H1 (cell line): ENCODE measurements at places on chromosomes 12 and 14.

DNA sequence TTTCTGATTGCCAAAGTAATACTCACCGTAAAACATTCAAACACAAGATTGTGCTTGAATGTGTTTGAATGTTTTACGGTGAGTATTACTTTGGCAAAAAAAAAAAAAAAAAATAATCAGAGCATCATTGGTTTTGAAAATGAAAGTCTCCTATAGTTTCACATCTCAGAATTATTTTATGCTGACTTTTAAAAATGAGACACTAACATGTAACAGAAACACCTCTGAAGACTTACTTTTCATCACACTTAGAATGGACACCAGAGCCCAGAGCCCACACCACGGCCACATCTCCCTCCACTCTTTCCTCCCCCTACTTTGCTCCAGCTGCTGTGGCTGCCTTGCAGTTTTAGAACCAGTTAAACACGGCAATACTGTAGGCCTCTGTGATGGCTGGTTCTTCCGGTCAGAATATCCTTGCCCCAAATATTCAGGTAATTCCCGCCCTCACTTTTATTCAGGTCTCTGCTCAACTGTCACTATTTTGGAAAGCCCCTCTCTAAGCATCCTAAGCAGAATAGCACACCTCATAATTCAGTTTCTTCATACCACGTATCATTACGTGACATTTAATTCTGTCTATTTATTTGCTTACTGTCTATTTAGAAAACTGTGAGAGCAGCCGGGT lies 138.9 kb upstream of the MAX start:
- no peak for DNase-seq

DNA sequence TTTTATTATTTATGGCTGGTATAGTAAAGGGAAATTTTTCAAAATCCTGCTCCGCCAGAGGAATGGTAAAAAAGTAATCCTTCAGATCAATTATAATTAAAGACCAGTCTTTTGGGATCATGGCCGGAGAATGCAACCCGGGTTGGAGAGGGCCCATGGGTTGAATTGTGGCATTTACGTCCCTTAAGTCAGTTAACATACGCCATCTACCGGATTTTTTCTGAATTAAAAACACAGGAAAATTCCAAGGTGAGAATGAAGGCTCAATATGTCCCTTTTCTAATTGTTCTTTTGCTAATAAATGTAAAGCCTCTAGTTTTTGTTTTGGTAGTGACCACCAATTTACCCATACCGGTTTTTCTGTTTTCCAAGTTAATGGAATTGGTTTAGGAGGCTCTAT lies 602.8 kb downstream of the ALG10 start:
- no peak for DNase-seq

- DNase-seq, result no peak
Measured at GRCh38 chr12:98244136-98244535, 271.3 kb upstream of the TMPO start.

DNA sequence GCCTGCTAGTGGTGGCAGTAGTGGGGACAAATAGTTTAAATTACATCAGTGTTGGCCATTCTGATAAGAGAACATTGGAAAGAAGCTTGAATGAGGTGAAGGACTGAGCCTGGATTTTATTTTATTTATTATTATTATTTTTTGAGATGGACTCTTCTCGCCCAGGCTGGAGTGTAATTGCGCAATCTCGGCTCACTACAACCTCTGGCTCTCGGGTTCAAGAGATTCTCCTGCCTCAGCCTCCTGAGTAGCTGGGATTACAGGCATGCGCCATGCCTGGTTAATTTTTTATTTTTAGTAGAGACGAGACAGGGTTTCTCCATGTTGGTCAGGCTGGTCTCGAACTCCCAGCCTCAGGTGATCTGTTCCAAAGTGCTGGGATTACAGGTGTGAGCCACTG lies 739.4 kb downstream of the AACS start:
- no peak for DNase-seq

DNA sequence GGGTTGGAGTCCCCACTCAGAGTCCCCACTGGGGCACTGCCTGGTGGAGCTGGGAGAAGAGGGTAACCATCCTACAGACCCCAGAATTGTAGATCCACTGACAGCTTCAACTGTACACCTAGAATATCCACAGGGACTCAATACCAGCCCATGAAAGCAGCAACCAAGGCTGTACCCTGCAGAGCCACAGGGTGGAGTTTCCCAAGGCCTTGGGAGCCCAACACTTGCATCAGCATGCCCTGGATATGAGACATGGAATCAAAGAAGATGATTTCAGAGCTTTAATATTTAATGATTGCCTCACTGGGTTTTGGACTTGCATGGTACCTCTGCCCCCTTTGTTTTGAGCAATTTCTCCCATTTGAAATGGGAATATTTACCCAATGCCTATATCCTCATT lies 80.4 kb downstream of the RASSF9 start:
- no peak for DNase-seq

DNA sequence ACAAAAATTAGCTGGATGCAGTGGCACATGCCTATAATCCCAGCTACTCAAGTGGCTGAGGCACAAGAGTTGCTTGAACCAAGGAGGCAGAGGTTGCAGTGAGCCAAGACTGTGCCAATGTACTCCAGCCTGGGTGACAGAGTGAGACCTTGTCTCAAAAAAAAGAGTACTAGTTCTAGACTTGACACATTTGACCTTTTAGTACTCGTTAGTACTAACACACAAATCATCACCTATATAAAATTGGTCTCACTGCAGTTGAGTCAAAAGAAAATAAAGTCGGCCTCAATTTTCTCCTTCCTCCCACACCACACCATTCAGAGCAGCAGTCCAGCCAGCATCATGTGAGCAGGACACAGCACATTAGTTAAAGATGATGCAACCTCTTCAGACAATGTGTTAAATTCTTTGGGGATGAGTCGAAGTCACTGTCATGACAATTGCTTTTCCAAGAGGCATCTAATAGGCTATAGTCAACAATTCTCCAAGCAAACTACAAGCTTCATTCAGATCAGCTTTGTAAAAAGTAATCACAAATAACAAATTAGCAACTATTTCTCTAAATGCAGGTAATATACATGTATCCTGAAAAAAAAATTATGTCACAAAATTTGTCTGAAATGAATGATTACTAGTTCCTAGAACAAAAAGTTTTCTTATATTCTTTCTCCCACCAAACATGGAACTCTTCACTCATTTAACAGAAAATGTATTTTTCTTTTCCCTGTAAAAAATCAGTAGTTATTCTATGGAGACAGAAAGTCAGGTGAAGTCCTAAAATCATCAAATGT lies 55.6 kb downstream of the CLIP1 start:
- DNase-seq, result no peak
